Stimulated activated CD8-positive, alpha-beta memory T cell treated with anti-CD3 and anti-CD28 coated beads, Interleukin-12 subunit alpha, Interleukin-12 subunit beta, amount 100 ng/mL, for 4 hours (primary cell): ENCODE measurements at places on chromosomes 2 and 18.

DNA sequence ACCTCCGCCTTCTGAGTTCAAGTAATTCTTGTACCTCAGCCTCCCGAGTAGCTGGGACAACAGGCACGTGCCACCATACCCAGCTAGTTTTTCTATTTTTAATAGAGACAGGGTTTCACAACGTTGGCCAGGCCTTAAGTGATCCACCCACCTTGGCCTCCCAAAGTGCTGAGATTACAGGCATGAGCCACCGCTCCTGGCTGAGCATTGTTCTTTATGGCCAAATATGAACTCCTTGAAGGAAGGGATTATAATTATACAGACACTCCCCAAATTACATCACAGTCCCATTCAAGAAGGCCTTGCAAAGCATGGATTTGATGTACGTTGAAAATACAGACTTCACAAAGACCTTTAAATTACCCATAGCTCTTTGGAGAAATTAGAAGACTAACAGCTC lies 381.7 kb downstream of the TXNL1 start:
- DNase-seq, result no peak

DNA sequence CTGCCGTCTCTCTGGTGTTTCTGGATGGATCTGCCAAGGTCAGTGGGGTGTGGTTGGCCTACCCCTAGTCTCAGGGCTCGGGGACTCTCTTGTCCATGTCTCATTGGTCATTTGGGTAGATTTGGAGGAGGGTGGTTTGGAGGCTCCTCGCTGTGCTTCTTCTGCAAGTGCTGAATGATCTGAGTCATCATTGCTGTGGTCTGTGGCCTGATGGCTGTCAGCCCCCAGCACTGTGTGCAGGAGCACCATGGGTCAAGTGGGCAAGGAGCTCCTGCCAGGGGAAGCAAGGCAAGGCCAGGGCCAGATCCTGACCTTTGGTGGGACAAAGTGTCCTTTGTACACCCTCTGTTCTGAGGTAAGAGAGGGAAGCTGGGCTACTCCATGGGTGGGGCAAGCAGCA lies 221.8 kb downstream of the FHOD3 start:
- no peak for DNase-seq

GRCh38 chr2:37659723-37660122 lies 11.7 kb downstream of the CDC42EP3 start:
- DNase-seq, result no peak

- no peak for DNase-seq
These were observed 123.0 kb upstream of the SERPINE2 start for GRCh38 chr2:224162122-224162521.

- no peak for DNase-seq
These were observed 1155.6 kb downstream of the LRP1B start for GRCh38 chr2:140975237-140975636.

- no peak for DNase-seq
These were observed 10.2 kb downstream of the TMEM247 start for GRCh38 chr2:46489423-46490174.

GRCh38 chr2:235637896-235638295 lies 144.1 kb downstream of the AGAP1 start:
- no peak for DNase-seq

DNA sequence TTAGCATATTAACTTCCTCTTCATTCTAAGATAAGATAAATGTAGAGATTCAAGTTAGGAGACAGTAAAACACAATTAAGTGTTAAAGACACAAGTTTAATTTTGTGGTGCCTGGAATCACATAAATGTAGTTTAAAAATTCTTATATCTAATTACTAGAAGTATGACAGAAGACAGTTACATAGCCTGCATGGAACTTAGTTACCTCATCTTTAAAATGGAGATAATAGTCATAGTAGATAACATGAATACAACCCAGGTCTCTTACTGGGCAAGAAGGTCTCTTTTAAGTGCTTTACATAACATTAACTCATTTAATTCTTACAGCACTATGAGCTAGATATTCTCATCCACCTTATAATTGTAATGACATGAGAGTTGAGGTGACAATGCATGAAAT lies 15.1 kb downstream of the GALNT13 start:
- no peak for DNase-seq

GRCh38 chr2:228063558-228063957 lies 117.9 kb downstream of the SPHKAP start:
- no peak for DNase-seq

DNA sequence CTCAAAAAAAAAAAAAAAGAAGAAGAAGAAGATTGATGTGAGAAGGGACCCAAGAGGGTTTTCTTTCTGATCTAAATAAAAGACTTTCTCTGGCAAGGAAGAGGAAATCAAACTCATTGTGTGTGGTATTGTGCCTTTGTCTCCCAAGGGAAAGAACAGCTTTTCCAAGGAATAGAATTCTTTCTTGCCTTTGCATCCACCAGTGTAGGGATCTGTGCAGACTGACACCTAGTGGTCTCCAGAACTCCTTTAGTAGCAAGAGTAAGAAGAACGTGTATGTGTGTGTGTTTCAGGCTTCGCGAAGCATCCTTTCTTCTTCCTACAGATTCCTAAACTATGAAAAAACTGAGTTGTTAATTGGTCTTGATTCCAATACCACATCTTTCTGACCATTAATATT lies 33.5 kb upstream of the CRIM1 start:
- no peak for DNase-seq

- no peak for DNase-seq
These were observed 30.9 kb downstream of the SMCHD1 start for GRCh38 chr18:2686349-2686968.

- DNase-seq, result no peak
These were observed 120.8 kb downstream of the GREB1L start for GRCh38 chr18:21362831-21363230.

- no peak for DNase-seq
These were observed 11.2 kb downstream of the SLC40A1 start for GRCh38 chr2:189569295-189569910.

DNA sequence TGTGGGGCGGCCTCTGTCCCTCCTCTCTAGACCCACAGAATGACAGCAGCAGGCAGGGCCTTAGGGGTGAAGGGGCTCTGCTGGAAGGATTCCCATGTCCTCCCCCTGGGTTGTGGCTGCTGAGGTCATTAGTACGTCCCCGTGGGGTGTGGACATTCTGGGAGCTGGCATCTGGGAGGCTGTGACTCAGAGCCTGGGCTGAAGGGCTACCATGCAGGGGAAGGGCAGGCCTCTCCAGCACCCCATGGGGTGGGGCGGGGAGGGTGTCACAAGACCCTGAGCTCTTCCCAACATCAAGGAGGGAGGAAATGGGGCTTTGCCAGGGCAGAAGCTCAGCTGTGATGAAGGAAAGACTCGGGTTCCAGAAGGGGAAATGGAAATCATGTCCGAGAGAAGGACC lies 105.8 kb upstream of the SMAD2 start:
- no peak for DNase-seq

- DNase-seq, result no peak
These were observed 24.0 kb downstream of the WIPF1 start for GRCh38 chr2:174573621-174574081.

DNA sequence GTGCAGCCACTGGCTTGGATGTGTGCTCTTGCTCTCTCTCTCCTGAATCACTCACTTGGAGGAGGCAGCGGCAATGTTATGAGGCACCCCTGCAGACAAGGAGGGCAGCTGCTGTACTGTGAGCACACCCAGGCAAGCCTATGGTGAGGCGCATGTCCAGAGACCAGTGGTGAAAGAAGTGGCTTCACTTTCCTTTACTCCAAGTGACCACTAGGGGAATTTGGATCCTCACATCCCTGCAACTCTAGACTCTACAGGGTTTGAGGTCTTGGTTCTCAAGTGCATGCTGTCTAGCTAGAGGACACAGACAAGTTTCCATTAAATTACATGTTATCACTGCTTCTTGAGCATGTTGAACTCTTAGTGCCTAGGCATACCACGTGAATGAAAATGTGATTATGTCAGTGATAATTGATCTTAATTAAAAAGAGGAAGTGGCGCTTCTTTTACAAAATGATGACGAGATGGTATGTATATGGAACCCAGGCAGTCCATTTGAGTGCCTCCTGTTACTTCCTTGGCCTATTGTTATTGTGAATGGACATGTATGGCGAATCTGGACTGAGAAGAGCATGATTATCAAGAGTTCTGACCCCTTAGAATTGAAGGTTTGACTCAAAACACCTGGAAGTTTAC lies 181.0 kb upstream of the CDH2 start:
- no peak for DNase-seq

DNA sequence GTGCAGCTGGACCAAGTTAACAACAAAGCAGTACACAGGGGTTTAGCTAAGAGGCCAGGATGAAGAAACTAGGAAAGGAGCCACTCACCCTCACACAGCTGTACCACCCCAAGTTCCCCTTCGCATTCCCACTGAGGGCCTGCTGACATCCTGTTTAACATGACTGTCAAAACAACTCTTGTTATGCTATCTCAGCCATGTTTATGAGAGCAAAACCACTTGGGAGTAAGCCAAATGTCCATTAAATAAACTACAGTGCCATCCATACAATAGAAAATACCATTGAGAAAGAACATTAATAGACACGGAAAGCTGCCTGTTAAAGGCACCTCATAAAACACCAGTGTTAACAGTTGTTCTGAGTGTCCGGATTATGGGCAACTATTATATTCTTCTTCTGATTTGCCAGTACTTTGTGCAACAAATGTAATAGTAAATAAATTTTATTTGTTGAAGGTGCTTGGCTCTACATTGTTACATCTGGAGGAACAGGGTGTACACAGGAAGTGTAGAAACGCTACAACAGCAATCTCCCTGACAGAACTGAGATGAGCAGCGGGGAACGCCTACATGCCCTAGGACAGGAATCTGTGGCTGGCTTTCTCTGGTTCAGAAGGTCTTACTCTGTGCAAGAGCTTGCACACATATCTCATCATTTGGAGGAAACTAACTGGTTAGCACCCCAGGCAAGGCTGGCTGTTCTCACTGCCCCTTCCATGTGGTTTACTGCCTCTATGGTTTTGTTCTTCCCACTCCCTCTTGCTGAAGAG lies 85.6 kb downstream of the EHD3 start:
- no peak for DNase-seq

- DNase-seq, result no peak
These were observed 684.4 kb downstream of the NRXN1 start for GRCh38 chr2:50347358-50348044.

- DNase-seq, result no peak
These were observed 189.6 kb downstream of the LRP1B start for GRCh38 chr2:141941210-141941714.

- DNase-seq, result no peak
These were observed 30.6 kb upstream of the SLC35G4 start for GRCh38 chr18:11578799-11579198.
